ENCODE measurements at places on chromosomes 3 and 15.

- no peak for DNase-seq
- no peaks in the 10 kb centered on the region for H3K27me3 ChIP-seq
- no peak overlapping the region for H3K27ac ChIP-seq
- H3K36me3 ChIP-seq: no peaks in the 10 kb centered on the region
- H3K4me1 ChIP-seq: no peaks in the 10 kb centered on the region
Observed at GRCh38 chr3:68056556-68056955, 402.1 kb upstream of the SUCLG2 start.

DNA sequence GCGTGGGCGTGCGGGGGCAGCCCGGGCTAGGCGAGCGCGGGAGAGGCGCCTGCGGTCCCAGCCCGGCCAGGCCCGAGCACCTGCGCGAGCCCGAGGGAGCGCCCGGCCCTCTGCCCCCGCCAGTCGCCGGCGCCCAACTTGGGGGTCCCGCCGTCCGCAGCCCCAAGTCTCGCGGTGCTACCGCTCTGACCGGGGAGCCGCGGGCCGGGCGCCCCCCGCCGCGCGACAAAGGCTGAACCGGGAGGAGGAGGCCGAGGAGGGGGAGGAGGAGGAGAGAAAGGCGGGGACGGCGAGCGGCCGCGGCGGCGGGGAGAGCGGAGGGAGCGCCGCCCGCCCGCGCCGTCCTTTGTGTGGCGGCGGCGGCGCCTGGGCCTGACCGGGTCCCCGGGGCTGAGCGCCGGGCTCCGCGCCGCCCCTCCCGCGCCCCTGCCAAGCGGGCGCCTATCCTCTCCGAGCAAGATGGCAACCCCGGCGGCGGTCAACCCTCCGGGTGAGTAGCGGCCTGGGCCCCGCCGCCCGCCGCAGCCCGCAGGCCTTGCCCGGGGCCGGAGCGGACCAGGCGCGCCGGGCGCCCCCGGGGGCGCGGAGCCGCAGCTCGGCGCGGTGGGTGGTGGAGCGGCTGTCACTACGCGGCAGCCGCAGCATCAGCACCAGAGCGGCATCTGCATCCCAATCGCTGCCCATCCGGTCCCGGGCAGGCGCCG, at the start of gene ARNT2:
Gene ARNT2 (plus strand): TSS at position 326 of the 704 bp plus-strand sequence. CDS start 134 bp downstream, at position 460.
- H3K27me3 ChIP-seq: peaks cover 12% of the 10 kb centered on the region
- DNase-seq: peak; percentile 78
- no peaks in the 10 kb centered on the region for H3K36me3 ChIP-seq

DNA sequence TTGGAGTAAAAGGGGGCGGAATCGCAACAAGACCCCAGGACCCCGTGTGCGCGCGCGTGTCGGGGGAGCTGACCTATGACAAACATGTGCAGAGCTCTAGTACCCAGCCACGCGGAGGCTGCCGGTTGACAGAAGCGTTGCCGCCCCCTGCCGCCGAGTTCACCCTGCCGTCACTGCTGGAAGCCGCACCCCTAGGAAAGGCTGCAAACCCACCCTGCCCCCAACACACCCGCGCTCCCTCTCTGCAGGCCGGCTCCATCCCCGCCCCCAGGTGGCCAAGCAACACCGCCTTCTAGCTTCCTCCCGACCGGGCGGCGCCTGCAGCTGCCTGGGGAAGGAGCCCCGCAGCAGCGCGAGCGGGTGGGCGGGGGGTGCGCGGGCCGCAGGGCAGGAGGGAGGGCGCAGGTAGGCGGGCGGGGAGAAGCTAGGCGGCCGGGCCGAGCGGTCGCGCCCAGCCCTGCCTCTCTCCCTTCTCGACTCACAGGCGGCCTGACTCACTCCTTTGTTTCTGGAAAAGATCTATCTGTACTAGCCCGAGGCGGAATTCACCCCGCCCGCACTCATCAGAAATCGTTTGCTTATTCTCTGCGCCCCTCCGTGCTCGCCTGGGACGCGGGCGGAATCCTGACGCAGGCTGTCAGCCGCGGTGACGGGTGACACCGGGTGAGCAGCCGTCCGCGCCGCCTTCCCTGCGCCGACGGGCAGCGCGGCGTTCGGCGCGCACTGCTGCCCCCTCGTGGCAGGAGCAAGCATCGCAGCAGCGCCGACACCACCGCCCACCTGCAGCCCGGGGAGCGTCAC, 160.8 kb downstream of the GAP43 start:
- no peaks in the 10 kb centered on the region for H3K36me3 ChIP-seq
- H3K27ac ChIP-seq: peak overlapping the region; percentile 95
- H3K27me3 ChIP-seq: no peaks in the 10 kb centered on the region
- H3K4me3 ChIP-seq: peak overlapping the region; percentile 72
- H3K4me1 ChIP-seq: peaks cover 18% of the 10 kb centered on the region

GRCh38 chr3:134326760-134327593, 47.3 kb downstream of the AMOTL2 start:
- H3K4me1 ChIP-seq: peaks cover 28% of the 10 kb centered on the region
- peak overlapping the region; percentile 42 for H3K27ac ChIP-seq
- peak; percentile 73 for DNase-seq
- no peak overlapping the region for H3K4me3 ChIP-seq
- no peaks in the 10 kb centered on the region for H3K36me3 ChIP-seq

GRCh38 chr3:120102674-120103073, 8.4 kb upstream of the GSK3B start:
- H3K27ac ChIP-seq: no peak overlapping the region
- H3K27me3 ChIP-seq: no peaks in the 10 kb centered on the region
- H3K36me3 ChIP-seq: no peaks in the 10 kb centered on the region
- DNase-seq: peak; percentile 63
- no peak overlapping the region for H3K4me3 ChIP-seq
- H3K4me1 ChIP-seq: peaks cover 29% of the 10 kb centered on the region

GRCh38 chr15:26449291-26449690, 323.6 kb downstream of the GABRB3 start:
- H3K27ac ChIP-seq: no peak overlapping the region
- no peak overlapping the region for H3K4me3 ChIP-seq
- H3K4me1 ChIP-seq: no peaks in the 10 kb centered on the region
- no peak for DNase-seq
- H3K27me3 ChIP-seq: no peaks in the 10 kb centered on the region

DNA sequence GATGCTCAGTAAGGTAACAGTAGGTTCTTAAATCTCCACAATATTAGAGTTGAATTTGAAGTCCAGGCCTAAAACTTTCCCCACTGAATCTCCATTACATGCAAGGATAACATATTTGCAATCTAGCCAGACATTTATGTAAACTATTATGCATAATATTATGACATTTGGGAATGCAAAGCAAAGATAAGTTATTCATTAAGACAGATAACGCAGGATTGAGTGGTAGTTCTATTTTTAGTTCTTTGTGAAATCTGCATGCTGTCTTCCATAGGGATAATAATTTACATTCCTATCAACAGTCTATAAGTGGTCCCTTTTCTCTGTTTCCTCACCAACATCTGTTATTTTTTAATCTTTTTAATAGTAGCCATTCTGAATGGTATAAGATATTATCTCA, 333.5 kb downstream of the AGBL1 start:
- H3K4me3 ChIP-seq: no peak overlapping the region
- no peaks in the 10 kb centered on the region for H3K4me1 ChIP-seq
- no peaks in the 10 kb centered on the region for H3K36me3 ChIP-seq
- DNase-seq: no peak
- no peaks in the 10 kb centered on the region for H3K27me3 ChIP-seq
